ENCODE measurements at places on chromosomes 11 and 22.

- DNase-seq, result no peak
These were observed 429.6 kb downstream of the METTL15 start for GRCh38 chr11:28537822-28538221.

DNA sequence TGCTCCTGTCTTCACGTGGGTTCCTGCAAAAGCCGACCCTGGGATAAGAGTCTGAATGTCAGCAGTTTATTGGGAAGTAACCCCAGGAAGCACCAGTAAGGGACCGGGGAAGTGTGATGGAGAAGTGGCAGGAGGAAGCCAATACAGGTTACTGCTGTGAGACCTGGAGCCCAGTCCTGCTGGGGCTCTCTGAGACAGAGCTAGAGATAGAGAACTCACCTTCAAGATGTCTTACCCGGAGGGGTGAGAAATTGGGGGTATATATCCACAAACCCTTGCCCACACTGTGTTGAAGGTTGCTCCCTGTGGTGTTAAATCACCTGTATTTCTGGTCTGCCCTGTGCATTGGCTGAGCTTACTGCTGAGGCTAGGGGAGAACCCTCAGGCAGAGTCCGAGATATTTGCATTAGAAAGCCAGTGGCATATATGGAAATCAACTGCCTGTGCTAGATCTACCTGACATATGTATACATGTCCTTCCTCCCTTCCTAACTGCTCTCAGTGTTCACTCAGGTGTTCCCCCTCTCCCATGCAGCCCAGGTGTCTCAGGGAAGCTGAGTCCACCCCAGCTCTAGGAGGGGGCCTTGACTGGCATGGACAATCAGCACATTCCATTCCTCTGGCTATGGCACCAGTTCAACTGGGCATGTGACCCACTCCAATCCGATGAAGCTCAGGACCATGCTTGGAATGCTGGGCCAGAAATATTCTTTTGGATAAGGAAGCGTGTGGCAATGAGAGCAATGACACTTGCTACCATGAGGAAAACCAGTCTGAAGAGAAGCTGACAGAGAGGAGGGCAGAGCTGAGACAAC lies 6.8 kb upstream of the MICAL2 start:
- no peak for DNase-seq

DNA sequence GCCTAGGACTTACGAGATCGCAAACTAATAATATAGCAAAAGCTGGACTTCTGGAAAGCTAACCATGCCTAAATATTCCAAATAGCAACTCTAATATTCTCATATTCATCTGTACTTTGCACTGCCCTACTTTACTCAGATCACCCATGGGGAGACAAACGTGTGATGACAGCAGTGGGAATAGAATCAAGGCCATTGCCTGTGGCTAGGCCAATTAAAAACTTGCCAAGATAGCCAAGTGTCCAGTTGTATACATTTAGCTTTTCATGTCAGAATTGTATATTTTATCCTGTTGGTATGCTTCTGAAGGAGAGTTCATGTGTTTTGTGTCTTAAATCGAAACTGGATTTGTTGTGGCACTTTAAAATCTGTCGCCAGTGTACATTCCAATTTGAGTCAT lies 1.2 kb upstream of the CEP126 start:
- no peak for DNase-seq

DNA sequence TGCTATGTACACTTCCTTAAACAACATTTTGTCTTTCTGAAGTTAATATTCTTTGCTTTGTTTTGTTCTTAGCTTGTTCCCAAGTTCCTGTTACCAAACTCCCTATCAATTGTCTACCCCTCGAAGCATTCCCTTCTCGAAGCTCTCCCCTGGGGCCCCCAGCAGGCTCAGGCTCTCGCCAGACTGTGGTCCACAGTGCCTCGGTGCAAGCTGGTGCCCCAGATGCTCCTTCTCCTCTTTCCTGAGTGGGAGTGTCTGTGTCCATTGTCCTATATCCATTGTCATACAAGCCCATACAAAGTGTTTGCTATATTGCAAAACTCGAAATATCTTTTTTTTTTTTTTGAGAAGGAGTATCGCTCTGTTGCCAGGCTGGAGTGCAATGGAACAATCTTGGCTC lies 51.7 kb upstream of the RTL6 start:
- DNase-seq, result no peak

- no peak for DNase-seq
These were observed 12.7 kb upstream of the IL2RB start for GRCh38 chr22:37162221-37163095.

GRCh38 chr22:19849835-19850762 lies 4.6 kb downstream of the GNB1L start:
- no peak for DNase-seq

DNA sequence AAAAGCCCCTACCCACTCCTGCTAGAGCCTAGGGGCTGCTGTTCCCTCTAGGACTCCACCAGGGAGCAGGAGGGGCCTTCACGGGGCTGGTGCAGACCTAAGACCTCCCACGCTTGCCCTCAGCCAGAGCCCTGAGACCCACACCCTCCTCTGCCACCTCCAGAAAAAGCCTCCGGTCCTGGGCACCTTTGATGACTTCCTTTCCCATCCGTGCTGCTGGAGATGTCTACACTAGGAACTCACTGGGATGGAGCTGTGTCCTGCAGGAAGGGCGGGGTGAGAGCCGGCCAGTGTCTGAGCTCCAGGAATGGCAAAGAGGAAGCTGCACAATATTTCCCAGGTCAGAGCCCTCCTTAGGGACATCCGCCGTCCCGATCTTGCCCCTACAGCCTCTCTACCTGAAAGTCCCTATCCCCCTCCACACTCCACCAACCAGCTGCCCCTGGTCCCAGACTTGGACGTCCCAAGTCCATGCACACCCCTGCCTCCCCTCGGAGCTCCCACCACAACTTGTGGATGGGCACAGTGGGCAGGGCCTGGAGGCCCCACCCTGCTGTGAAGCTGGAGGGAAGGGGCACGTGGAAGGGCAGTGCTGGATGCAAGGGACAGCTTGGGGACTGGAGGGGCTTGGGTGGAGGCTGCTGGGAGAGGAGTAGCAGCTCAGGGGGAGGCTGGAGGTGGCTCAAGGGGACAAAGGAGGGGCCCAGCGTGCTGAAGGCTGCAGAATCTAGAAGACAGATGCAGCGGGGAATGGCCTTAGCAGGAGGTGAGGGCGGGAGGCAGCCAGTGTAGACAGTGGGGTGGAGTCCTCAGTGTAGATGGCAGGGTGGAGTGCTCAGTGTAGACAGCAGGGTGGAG lies 13.5 kb upstream of the LRP5 start:
- no peak for DNase-seq

DNA sequence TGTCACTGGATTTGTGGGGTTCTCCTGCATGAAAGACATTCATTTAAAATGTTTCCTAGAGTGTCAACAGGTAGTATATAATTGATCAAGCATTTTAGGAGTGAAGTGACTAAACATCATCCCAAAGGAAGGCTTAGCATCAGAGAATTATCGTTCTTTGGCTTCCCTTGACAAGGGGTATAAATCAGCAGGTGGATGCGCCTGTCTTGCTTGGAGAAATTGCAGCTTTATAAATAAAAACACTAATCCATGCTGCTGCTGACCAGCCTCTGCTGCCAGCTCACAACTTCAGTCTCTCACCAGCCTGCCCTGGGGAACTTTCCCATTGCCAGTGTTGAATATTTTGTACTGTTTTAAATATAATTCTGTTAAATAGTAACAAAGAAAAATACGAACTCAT lies 1184.7 kb upstream of the TENM4 start:
- DNase-seq, result no peak

DNA sequence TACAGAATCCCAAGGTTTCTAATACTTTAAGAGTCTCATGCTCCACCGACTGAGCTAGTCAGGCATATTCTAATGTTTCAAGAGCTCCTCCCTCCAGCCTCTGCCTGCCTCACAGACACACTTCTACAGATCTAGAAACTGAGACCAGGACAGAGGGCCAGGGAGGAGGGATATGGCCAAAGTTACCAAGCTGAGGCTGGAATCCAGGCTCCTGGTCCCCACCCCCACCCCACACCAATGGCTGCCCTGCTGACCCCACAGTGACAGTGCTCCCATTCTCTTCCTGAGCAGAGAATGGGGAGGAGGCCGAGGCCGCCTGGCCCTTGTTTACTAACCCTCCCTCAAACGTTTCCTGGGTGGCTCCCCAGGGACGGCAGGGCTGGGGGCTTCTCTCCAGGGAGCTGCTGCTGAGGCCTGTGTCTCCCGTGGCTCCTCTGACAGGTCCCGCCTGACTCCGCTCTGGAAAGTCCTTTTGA lies 2.2 kb downstream of the PLEKHB1 start:
- DNase-seq, result no peak

DNA sequence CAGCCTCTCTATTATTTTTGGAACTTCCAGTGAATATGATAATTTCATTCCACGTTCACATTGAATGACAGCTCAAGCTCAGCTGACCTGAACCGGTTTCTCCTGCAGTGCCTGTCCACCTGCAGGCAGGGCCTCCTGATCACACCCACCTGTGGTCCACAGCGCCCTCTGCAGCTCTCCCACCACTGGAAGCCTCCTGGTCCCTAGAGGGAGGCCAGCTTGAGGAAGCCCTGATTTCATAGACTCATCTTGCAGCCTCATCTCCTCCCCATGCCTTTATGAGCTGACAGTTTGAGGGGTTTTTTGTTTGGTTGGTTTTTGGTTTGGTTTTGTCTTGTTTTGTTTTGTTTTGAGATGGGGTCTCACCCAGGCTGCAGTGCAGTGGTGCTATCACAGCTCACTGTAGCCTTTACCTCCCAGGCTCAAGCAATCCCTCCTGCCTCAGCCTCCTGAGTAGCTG lies 29.9 kb upstream of the MALAT1 start:
- no peak for DNase-seq

- no peak for DNase-seq
These were observed 17.1 kb downstream of the TUBGCP6 start for GRCh38 chr22:50227579-50228215.

- no peak for DNase-seq
These were observed 77.1 kb upstream of the CD82 start for GRCh38 chr11:44488165-44488965.

DNA sequence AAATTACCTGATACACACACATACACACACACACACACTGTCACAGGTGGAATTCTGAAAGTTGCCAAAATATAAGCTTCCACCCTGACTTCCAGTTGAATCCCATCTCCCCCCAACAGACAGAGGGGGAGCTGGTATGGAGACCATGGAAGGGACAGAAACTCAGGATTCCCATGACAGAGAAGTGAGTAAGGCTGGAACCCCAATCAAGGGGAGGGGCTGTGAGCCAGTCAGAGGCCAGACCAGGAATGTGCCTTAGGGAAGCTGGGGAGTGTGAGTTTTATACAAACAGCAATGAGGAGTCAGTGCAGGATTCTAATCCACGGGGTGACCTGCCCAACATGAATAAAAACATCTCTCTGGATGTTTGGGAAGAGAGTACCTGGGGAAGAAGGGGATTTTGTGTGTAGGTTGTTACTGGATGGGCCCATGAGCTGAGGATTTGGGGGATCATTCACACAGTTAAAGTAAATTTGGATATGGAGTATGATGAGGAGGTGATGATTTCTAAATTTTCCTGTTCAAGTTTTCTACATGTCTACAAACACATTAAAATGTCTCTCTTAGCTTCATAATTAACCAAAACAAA lies 38.7 kb upstream of the TOP3B start:
- DNase-seq, result no peak

GRCh38 chr22:31173386-31174145 lies 13.6 kb downstream of the RNF185 start:
- DNase-seq, result no peak

DNA sequence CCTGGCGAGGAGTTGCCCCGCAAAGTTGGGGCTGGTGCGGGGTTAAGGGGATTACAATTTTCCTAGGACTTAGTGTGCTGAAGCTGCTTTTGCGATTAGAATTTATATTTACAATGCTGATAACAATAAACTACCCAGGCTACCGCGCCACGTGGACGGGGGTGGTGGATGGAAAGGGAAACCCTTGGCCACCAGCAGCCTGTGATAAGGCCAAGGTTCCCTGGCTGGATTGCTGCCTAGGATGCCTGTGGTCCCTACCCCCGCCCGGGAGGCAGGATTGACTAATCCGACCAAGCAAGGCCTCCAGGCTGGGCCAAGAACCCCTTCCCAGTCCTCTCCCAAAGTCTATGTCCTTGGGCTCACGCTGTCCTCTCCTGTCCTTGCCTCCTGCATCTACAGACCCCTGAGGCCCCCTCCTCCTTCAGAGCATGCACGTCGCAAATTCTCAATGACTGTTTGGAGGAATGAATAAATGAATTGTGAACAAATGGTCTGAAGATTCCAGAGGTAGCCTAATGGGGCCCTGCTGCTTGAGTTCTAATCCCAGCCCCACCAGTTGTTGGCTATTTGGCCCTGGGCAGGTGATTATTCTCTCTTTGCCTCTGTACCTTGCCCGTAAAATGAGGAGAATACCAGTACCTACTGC lies 7.6 kb upstream of the CHKA start:
- DNase-seq, result no peak

GRCh38 chr11:2421226-2421994 lies 20.9 kb downstream of the TSSC4 start:
- no peak for DNase-seq

GRCh38 chr11:112795142-112795815 lies 165.9 kb upstream of the NCAM1 start:
- no peak for DNase-seq

DNA sequence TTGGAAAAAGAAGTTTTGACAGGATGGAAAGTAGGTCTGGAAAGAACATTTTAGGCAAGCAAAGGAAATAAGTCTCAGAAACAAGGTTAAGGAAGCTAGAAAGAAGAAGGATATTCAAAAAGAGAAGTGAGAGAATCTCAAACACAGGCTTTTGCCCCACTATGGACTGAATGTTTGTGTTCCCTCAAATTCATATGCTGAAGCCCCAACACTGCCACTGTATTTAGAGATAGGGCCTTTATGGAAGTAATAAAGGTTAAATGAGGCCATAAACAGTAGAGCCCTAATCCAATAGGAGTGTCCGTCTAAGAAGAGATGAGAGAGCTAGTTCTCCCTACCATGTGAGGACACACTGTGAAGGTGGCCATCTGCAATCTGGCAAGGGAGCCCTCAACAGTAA lies 20.6 kb upstream of the RPS13 start:
- DNase-seq, result no peak

DNA sequence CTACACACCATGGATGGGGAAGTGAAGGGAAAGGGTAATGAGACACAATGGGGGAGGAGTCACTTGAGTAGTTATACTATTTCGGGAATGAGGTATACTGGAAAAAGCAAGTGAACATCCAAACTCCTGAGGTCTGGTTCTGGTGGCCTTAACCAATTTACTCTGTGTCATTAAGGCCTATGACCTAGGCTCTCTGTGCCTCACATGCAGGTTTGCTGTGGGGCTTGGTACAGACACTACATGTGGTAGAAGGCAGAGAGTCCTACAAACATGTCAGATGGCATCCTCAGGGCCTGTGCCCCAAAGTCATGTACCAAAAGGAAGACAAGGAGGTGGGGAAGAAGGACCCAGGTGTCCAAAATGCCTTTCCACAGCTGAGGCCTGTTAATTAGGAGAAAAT lies 98.9 kb downstream of the TRIM29 start:
- no peak for DNase-seq

GRCh38 chr22:49567899-49568750 lies 259.5 kb downstream of the BRD1 start:
- no peak for DNase-seq

All from GOT3 (cell line).